ENCODE measurements at places on chromosomes 1 and 21.
A peak's percentile ranks its signal among the peaks of the same experiment; 100 is the strongest.

- no peak for DNase-seq
Measured at GRCh38 chr1:204887846-204888245, 17.2 kb downstream of the NFASC start.

DNA sequence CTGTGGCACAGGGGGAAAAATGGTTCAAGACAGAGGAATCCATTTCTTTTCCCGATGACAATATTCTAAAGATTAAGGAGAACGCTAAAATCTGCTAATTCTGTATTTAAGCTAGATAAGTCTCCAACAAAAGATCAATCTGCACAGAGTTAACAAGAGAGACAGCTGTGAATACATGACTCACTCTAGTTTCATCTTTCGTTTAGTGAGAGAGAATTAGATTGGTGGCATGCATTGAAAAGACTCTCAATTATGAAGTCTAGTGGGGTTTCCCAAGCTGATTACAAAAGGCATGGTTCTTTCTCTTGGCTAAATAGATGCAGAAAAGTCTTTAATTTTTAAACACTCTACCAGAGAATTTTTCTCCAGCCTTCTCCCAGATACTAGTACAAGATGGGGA lies 34.4 kb downstream of the CAPN9 start:
- DNase-seq = peak; percentile 31

DNA sequence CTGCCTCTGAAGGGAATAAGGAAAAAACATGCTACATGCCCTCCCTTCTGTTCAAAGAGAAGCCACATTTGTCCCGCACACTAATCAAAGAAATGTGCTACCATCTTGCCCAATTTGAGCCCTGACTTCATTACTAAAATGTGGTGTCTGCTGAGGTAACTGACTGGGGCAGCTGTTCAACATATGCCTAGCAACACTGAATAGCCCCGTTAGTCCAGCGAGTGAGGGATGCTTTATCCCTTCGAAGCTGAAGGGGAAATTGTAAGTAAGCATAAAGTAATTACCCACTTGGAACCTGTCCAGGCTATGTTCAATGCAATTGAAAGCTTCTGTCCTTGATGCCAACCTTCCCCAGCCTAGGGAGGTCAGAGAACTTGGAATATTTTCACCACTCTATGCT lies 310.6 kb downstream of the SEC16B start:
- DNase-seq = no peak

- DNase-seq = no peak
Measured at GRCh38 chr1:168135116-168135920, 1.4 kb downstream of the GPR161 start.

DNA sequence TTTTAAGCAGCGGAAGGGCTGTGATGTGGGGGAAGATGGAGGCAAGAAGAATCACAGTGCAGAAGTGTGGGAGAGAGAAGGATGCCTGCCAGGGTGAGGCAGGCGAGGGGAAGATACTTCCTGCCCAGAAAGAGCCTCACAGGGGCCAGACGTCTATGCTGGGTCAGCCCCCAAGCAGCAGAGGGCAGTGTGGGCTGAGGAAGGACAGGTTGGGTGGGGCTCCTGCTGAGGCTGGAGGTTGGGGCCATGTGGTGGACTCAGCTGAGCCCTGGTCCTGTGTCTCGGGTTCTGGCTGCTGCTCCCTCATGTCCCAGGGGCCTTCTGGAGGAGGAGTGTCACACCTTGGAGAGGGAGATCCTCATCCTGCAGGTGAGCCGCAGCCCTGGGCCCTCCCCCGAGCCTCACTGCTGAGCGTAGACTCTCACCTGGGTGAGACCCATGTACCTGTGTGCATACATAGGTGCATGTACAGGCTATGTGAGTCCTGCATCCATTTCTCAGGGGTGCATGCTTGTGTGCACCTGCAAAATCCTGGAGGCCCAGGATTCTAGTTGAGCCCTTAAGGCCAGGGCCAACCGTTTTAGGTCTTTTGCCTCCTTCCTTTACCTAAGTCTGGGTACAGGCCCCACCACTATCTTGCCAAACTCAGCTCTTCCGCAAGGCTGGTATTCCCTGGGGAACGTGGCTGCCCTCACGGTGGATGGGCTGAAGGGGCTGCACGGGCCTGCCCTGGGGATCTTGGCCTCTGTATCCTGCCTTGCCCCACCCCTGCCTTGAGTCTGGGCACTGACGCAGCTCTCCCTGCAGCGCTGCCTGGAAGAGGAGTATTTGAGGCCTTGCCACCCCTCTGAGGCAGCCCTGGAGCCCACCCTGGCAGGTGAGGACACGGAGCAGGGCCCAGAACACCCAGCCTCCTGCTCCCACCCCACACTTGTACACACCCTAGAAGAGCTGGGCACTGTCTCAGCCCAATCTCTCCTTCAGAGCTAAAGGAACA lies 3.7 kb downstream of the CCDC24 start:
- DNase-seq = no peak

DNA sequence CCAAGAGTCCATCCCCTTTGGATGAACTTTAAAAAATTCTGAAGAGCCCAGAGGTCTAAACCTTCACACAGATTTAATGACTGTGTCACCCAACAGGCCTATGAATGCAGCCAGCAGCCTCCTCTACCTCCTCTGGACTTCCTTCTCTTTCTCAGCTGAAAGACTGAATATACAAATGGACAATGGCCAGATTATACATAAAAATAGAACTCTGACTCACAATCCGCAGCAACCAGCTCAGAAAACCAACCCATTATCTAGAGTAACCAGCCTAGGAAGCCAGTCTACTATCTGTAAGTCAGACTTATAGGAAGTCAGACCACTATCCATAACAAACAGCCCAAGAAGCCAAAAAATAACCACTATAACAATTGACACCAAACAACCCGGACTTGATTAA lies 224.5 kb downstream of the ASTN1 start:
- no peak for DNase-seq

DNA sequence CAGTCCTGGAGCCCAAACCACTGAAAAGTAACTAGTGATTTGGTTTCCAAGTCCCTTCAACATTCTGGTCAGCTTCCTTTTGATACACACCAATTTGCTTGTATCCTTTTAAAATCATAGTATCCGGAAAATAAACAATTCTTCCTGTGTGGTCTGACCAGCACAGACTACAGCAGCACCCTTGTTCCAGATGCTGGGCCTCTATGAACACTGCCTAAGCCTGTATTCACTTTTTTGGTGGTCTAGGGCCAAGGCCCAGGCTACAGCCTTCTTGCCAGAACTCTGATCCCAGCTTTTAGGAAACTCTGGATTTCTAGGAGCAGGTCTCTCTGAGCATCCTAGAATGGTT lies 801 bp upstream of the DDAH1 start:
- peak; percentile 49 for DNase-seq

- DNase-seq = peak; percentile 78
Measured at GRCh38 chr1:228393268-228393701, 13.3 kb downstream of the TRIM11 start.

- no peak for DNase-seq
Measured at GRCh38 chr21:26810266-26810665, 34.9 kb downstream of the ADAMTS1 start.

DNA sequence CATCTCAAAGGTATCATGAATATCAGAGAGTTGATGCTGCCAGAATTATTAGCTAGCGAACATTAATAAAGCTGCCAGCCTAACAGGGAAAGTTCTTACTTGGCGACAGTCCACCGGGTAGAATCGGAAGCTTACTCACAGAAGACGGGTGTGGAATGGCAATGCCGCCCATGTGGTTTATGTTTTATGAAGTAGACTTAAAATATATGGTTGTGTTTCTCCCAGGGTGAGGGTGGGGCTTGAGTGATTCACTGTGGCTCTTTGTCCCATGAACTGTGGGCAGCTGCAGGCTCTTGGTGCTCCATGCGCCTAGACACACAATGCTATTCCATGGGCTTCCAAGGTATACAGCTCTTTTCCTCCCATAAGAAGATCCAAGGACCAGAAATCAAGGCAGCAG lies 162.7 kb downstream of the PIGK start:
- no peak for DNase-seq

- no peak for DNase-seq
Measured at GRCh38 chr1:197418693-197419092, 150.6 kb downstream of the CRB1 start.

DNA sequence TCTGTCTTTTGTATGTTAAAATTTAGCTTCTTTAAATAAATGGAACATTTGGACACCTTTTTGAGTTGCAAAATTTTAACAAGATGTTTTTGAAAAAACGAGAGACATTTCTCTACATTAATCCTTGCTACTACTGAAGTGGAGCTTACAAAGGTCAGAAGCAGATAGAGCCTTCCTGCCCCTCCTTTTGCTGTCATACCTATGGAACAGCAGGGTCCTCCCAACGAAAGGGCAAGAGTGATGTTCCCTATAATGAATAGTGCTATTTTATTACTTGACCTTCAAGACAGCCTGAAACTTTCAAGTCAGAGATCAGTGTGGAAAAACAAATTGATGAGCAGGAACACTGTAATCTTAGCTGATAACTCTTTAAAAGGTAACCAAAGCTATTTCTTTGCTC lies 1538.9 kb downstream of the PLA2G4A start:
- DNase-seq = no peak

- DNase-seq = no peak
Measured at GRCh38 chr1:52479076-52479475, 73.8 kb downstream of the TUT4 start.

DNA sequence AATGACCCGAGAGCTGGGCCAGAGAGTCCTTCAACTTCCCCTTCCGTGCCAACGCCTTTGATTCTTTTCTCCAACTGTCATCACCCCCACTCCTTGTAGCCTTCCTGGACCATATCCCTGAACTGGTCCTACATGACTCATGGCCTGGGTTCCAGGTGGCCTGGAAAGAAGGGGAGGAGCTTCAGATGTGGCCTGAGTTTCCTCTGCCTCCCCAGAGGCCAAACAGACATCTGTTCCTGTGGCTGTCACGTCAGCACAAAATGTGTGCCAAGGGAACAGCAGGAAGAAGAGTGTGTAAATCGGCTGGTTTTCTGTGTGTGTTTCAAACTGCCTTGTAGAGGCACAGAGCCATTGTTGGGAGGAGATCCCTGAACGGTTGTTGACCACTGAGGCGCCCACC lies 24.9 kb upstream of the KIRREL1 start:
- DNase-seq = peak; percentile 79

GRCh38 chr1:89546934-89547562 lies 22.4 kb downstream of the LRRC8B start:
- DNase-seq = no peak

- DNase-seq = no peak
Measured at GRCh38 chr1:25875856-25876692, 566 bp upstream of the PAQR7 start.

GRCh38 chr1:174519844-174520243 lies 72.1 kb downstream of the GPR52 start:
- DNase-seq = no peak

DNA sequence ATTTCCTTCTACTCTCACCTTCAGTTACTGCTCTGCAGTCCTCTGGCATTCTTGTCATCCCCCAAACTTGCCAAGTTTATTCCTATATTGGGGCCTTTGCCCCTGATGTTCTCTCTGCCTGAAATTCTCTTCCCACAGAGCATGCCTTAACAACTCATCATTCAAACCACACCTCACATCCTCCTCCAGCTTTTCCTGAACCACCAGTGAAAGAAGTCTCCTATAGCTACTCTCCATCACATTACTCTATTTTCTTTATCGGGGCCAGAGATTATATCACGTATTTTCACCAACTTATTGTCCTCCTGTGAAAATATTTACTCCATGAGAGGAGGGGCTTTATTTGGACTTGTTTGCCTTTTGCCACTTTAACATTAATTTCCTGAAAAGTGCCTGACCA lies 32.1 kb downstream of the EXTL2 start:
- DNase-seq = peak; percentile 94

DNA sequence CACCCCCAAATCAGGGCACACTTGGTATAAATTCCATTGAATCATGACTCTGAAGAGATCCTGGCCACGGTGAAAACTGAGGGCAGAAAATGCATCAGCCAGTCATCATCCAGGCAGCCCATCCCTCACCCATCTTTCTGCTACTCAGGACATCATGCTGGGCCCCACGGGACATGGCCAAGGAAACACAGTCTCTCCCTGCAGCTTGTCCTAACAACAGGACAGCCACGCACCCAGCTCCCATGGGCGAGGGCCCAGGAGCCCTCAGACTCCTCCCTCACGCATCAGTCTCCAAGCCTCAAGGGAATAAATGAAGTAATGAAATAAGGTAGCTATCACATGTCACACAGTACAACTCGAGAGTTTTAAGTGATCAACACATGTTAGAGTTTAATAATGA lies 37.8 kb downstream of the ELK4 start:
- no peak for DNase-seq

- DNase-seq = peak; percentile 24
Measured at GRCh38 chr1:150477733-150478132, 9.5 kb upstream of the TARS2 start.

- DNase-seq = no peak
Measured at GRCh38 chr1:236100799-236101198, 35.9 kb upstream of the NID1 start.

DNA sequence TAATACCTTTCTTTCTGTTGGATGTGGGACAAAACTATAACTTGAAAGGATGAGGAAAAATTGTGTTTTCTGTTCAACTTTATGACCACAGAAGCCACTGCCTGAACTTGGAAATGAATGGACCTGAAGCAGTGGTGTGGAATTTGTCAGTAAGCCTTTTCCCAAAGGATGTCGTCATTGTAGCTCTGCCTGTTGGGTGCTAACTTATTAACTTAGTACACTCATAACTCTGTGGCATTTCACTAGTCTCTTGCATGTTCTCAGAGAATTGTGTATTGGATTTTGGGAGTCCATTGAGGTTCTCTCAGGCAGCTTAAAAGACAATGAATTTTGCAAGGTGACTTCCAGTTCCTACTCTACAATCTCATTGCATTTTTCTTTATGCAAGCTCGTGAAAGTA lies 49.6 kb downstream of the KCNK2 start:
- DNase-seq = peak; percentile 49

DNA sequence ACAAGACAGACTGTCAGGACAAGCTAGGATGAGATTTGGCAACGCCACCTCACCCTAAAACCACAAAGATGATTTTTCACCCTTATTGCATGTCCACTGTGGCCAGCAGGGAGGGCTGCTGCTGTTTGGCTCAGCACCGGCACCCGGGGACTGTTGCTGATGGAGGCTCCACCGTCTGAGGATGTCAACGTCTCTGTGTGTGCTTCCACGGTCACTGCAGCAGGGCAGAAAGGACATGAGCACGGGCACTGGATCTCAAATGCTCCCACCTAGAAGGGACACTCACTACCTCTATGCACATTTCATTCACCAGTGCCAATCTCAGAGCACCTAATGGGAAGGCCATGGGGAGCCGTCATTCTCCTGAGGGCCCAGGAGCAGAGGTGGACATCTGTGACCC lies 599.6 kb downstream of the PTPRU start:
- DNase-seq = no peak

Measured in fibroblast of skin of abdomen (primary cell).